ENCODE measurements at places on chromosomes 3 and 15. TPM values are rescaled to one million over a fixed set of nuclear protein-coding genes. Genes with fewer than 3 reads are reported as not detected.

- DNase-seq, result no peak
Measured at GRCh38 chr3:140898340-140899180, 43.1 kb upstream of the SLC25A36 start.

Gene ETV5
- 76.1 TPM for total RNA-seq

DNA sequence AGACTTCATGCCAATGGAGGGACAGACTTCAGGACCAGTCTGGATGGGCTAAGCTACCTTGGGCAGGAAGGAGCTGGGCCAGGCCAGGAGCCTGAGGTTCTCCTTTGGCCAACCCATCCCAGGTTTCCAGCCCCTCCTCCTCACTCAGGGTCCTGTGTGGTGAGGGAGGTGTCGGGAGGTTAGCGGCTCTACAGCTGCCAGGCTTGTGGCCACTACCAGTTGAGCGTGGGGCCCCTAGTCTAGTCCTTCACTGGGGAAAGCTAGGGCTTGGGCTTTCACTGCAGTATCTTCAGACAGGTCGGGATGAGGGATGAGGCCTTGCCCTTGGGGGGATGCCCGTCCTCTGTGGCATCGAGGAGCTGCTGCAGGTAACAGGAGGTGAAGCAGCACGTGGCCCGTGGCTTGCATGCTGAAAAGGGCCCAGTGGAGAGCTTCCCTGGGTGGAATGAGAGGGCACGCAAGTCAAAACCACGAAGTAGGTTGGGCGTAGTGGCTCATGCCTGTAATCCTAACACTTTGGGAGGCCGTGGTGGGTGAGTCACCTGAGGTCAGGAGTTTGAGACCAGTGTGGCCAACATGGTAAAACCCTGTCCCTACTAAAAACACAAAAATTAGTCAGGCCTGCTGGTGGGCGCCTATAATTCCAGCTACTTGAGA, 8.5 kb upstream of the FANCD2 start:
- DNase-seq, result no peak

Gene C3orf22
- total RNA-seq, result not detected

DNA sequence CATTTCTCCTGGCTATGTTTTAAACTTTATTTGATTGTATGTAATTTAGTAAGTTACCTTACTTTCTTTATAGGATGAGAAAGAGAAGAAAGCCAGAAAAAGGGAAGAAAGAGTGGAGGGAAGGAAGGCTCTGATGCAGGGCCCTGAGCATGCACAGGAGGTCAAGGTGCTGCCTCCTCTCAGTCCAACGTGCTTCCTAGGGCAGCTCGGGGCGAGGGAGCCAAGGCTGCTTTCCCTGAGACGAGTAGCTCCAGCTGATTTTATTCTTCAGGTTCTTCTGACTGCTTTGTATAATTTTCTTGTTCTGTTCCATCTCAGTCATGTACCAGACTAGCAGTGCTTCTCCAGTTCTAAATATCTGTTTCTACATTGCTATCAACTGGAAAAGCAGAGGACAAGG, 3.4 kb downstream of the CORO2B start:
- no peak for DNase-seq

Gene XYLB
- total RNA-seq, result 10.1 TPM

- DNase-seq, result no peak
Measured at GRCh38 chr3:188208516-188208981, 54.6 kb downstream of the LPP start.
